ENCODE measurements at places on chromosomes 7 and 10.

- no peak for DNase-seq
Measured at GRCh38 chr7:26987338-26987737, 108.5 kb downstream of the HOXA1 start.

GRCh38 chr7:93569189-93569588 lies 5.3 kb downstream of the CALCR start:
- no peak for DNase-seq

DNA sequence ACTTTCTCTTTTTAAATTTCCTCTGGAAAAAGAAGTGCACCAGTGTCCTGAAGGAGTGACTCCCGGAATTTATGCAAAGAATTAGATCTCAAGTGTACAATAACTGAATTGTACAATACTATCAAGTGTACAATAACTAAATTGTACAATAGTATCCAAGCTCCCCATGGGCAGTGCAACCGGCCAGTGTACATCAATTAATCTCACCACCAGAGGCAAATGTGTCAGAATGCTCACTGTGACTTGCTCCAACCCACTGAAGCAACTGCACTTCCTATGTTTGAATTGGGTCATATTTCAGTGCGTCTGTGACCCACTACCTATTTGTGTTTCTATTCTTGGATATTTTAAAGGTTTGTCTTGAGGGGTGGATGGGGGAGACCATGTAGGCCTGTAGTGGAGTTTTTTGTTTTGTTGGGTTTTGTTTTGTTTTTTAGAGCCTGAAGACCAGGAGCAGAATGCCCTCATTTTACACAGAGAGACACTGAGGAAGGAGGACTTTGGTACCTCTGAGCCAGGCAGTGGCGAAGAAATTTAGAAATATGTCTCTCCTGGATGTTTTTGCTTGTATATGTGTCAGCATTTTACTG lies 78.5 kb upstream of the CTTNBP2 start:
- no peak for DNase-seq

- DNase-seq = no peak
Measured at GRCh38 chr7:80047032-80047431, 87.6 kb upstream of the GNAI1 start.

GRCh38 chr10:9239298-9239697 lies 1184.8 kb downstream of the GATA3 start:
- no peak for DNase-seq

- DNase-seq = no peak
Measured at GRCh38 chr7:45155941-45156340, 1.6 kb upstream of the RAMP3 start.

- no peak for DNase-seq
Measured at GRCh38 chr10:60679388-60679990, 98.8 kb upstream of the CDK1 start.

GRCh38 chr10:49332333-49332732 lies 33.4 kb downstream of the C10orf71 start:
- DNase-seq = no peak

DNA sequence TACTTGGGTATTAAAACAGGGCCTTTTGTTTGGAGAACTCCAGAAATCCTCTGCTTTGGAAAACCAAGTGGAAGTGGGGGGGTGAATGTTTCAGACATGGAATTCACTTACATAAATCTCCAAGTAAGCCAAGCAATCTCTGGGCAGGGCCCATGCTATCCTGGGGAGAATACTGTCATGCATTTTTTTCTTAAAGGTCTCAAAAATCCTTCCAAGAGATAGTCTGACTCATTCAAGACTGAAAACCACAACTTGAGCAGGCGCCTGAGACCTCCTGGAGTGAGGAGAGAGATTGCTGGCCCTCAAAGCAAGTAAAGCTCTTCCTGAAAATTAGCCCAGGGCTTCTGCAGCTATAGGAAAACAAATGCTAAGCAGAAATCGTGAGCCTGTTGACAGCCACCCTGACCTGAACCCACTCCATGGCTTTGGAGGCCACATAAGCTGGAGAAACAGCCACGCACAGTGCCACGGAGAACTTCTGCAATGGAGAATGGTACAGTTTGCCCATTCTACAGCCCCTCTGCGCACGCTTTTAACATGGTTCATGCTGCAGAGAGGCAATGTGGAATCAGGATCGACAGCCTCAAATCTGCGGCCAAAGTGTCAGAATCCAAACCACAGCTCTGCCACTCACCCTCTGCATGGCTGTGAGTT lies 203.1 kb upstream of the AUTS2 start:
- no peak for DNase-seq

GRCh38 chr7:2929321-2930201 lies 85.5 kb upstream of the GNA12 start:
- no peak for DNase-seq

DNA sequence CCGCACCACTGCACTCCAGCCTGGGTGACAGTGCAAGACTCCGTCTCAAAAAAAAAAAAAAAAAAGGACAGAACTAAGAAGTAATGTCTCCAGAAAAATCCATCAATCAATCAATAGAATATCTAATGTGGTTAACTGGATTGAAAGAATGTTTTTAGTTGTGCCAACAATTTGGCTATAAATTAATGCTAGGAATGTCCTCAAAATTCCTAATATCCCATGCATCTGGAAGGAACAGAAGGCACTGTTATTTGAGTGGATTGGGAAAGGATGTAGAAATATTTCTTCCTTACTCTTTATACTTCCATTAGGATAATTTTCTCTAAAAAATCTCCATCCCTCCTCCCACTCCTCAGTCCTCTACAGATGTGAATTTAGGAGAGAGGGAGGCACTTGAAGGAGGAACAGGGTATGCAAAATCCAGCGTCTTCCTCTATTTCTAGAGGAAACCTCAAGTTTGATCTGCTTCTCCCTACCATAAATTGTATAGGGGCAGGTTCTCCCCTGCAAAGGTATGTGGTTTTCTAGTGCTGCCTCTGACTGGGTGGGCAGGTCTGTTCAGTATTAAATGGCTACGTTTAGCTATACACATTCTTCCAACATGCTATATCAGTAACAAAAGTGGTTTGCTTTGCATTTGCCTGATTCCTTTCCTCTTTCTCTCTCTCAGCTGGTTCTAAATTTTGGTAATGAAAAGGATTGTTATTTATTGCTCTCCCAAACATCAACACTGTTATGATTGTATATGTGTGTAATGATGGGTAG lies 54.1 kb downstream of the RNLS start:
- no peak for DNase-seq

DNA sequence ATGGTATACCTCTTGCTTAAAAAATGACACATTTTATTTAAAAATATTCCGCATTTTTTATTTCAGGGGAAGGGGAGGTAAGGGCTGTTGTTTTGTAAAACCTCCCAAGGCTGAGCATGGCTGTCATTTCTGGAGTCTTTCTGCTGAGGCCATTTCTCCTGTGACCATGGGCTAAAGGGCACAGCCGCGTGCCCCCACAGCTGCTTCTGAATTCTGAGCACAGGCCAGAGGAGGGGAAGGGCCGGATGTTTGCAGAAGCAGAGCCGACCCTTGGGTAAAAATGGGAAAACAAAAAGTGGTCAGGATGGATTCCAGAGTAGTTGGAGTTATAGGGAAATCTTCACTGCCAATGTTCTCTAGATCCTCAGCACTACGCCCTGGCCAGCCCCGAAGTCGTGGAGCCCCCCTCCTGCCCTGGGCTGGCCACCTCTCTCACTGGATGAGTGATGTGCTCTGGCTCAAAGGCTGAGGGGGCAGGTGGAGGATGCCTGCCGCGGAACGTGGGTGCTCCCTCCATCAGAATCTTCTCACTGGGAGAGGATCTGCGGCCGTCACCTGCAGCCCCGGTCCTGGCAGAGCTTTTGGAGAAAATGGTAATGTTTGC lies 131.3 kb upstream of the ZEB1 start:
- no peak for DNase-seq

DNA sequence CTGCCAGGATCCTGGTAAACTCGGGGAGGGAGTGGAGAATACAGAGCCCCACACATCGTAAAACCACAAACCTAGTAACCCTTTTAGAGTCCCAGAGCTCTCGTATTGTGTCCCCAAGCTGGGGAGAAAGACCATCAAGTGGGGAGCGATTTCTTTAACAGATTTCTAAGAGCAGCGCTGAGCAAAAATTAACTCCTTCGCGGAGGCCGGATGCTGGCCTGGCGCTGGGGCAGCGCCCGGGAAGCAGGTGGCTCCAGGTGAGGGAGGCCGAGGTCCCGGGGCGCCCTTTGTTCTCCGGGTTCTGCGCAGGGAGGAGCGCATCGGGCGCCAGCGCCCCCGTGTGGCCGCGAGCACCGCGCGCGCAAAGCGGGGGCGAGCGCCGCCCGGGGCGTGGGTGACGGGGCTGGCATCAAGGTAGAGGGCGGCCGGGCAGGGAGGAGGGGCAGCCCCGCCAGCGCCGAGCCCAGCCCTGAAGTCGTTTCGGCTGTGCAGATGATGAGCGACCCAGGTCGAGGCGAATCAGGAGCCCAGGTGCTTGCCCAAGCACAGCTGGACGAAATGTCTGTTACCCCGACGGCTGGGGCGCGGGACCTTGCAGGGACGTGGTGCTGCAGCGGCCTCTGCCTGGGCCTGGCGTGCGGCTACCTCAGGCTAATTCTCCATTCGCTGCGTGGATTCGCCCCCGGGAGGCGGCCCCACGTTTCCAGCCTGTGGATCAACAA lies 10.4 kb upstream of the FGFR2 start:
- DNase-seq = no peak

GRCh38 chr10:6386346-6386745 lies 183.6 kb downstream of the PFKFB3 start:
- DNase-seq = no peak

GRCh38 chr10:43065761-43066160 lies 11.1 kb upstream of the RET start:
- no peak for DNase-seq

- no peak for DNase-seq
Measured at GRCh38 chr10:52984169-52984568, 211.6 kb upstream of the MBL2 start.

DNA sequence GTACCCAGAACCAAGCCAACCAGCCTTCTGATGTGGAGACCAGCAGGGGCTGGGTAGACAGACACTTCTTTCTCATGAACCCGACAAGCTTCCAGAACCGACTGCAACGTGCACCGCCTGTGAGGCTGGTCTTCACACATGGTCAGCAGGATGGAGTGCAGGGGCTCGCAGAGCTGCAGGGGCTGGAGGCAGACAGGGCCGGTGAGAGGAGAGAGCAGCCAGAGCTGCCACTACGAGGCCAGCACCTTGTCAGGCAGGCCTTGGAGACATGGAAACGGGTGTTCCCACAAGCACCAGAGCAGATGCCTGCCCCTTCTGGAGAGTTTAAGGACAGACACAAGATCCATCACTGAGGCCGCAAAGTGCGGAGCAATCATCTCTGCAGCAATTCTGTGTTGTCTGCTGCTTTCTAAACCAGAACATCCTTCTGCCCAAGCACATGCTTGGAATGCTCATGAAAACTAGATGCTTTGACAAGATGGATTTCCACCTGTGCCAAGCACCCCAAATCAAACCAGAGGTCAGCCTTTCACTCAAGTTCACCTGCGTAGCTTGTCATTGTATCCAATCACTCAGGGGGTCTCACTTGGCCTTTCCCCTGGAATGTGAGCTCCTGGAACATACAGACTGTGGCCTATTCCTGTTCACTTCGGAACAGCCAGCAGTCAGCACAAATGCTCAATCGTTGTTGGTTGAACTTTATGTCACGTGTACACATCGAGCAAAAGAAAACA lies 32.2 kb downstream of the FRMPD2 start:
- DNase-seq = no peak
